ENCODE measurements at places on chromosomes 3 and 15.
A peak's percentile ranks its signal among the peaks of the same experiment; 100 is the strongest.

DNA sequence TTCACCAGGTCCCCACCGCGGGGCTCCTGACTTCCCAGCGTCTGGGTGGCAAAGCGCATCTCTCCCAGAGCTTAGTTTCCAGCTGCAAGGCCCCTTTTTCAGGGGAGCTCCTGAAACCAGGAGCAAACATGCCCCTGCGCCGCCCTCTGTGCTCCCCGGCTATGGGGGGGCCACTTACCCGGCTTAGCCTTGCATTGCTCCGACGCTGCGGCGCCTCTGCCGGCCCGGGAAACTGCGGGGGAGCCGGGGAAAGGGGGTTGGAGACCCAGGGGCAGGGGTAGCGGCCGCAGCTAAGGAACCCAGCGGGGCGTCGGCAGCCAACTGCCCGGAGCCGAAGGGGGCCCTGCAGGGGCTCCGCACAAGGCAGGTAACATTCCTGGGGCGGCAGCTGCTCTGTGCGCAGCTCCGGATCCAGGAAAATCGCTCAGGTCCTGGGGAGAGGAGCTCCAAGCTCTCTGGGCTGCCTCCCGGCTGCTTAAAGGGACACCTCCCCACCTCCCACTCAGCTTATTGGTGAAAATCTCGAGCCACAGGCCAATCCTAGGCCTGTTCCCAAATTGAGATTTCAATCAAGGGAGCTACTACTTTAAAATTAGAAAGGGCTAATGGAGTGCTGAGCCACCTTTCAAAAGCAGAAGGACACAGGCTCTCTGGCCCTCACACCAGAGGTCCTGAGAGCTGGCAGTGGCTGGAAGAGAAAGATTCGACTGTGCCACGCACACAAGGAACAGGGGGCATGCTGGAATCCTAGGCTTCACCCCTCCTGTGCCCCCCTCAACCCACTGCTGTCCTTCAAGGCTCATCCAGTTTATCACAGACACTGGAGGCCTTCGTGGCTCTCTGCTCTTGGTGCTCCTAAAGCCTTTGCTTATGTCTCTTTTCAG lies 42.7 kb upstream of the PRICKLE2 start:
- H3K4me1 ChIP-seq, result no peaks in the 10 kb centered on the region
- no peaks in the 10 kb centered on the region for H3K27me3 ChIP-seq
- no peaks in the 10 kb centered on the region for H3K36me3 ChIP-seq
- H3K4me3 ChIP-seq, result peak overlapping the region; percentile 78

DNA sequence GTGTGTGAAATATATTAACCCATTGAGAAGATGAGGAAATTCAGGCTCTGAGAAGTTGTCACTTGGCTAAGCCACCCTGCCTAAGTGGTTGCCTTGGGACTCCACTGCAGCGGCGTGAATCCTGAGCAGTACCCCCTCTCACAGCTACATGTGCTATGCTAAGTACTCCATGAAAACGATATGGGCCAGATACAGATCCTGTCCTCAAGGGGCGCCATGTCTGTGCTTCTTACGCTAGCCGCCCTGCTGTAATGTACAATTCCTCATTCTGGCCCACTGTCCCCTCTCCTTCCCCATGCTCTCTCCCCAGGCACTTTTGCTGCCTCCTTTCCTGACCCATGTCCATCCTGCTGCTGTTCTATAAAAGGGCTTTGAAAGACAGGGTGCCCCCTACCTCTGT lies 140.3 kb downstream of the FEZF2 start:
- no peaks in the 10 kb centered on the region for H3K36me3 ChIP-seq
- H3K4me3 ChIP-seq, result no peak overlapping the region
- H3K27ac ChIP-seq, result no peak overlapping the region
- DNase-seq, result no peak
- H3K27me3 ChIP-seq, result no peaks in the 10 kb centered on the region
- H3K4me1 ChIP-seq, result no peaks in the 10 kb centered on the region

DNA sequence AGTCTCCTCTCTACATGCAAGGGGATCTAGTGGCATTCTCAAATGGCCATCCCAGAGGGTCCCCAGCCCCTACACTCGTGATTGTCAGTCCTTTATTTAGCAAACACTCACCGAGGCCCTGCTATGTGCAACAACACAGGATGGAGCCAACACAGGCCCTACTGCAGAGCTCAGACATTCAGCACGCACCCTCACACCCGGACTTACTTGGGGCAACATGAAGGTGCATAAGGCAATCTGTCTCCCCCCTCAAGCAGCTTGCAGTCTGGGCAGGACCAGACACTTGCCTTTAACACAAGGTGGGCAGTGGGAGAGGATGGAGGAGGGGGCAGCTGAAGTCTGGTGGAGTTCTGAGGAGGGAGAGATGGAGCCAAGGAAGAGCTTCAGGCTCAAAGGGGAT lies 258.4 kb downstream of the XXYLT1 start:
- no peaks in the 10 kb centered on the region for H3K27me3 ChIP-seq
- H3K4me3 ChIP-seq, result no peak overlapping the region
- H3K36me3 ChIP-seq, result no peaks in the 10 kb centered on the region
- no peak for DNase-seq
- no peaks in the 10 kb centered on the region for H3K4me1 ChIP-seq

DNA sequence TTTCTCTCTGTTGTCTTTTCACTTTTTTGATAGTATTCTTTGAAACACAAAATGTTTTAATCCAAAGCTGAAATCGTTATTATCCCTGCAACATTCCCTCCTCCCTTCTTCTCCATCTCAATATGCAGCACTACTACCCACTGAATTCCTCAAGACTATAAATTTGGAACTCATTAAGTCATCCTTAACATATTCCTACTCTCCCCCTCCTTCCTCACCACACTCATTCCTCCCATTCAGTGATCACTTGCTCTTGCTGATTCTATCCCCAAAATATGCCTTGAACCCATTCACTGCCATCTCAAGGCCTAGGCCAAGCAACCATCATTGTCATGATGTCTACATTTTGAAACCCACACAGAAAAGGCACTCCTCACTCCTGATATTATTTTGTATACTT lies 2.4 kb upstream of the PIK3R4 start:
- no peak overlapping the region for H3K4me3 ChIP-seq
- DNase-seq, result no peak
- H3K27me3 ChIP-seq, result no peaks in the 10 kb centered on the region
- no peak overlapping the region for H3K27ac ChIP-seq

DNA sequence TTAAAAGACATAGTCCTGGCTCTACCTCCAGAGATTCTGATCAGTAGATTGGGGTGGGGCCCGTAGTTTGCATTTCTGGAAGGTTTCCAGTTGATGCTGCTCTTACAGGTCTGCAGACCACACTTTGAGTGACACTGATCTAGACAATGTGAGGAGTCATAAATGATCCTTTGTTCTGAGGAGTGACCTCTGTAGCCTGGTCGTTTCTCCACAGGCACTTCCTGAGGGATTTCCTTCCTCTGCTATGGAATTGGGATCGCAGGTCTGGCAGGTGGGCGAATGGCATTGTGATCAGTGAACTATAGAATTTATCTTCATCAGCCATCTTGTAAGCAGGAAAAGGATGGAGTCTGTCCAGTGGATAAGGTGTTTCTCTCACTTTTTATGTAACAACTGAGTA lies 5.5 kb downstream of the GFM1 start:
- no peak overlapping the region for H3K4me3 ChIP-seq
- no peaks in the 10 kb centered on the region for H3K27me3 ChIP-seq
- H3K4me1 ChIP-seq, result no peaks in the 10 kb centered on the region
- H3K36me3 ChIP-seq, result peaks cover 34% of the 10 kb centered on the region
- DNase-seq, result no peak
- no peak overlapping the region for H3K27ac ChIP-seq

DNA sequence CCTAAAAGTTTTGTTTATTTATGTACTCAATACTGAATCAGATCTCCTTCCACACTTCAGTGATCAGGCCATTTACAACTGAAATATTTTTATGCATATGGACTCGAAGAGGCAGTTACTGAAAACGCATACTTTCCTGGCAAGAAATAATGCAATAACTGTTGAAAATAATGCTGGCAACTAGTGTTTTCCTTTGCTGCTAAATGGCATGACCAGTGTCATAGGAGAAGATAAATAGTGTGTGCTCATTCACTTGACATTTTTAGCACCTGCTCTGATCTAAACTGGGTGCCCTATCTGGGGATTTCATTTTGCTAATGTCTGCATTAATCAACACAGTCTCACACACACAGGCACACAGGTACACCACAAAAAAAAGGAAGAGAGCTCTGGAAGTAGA lies 695.2 kb downstream of the TUSC7 start:
- no peak overlapping the region for H3K27ac ChIP-seq
- no peaks in the 10 kb centered on the region for H3K4me1 ChIP-seq
- no peak overlapping the region for H3K4me3 ChIP-seq
- no peaks in the 10 kb centered on the region for H3K27me3 ChIP-seq
- H3K36me3 ChIP-seq, result no peaks in the 10 kb centered on the region

- DNase-seq, result no peak
- no peak overlapping the region for H3K4me3 ChIP-seq
- no peak overlapping the region for H3K27ac ChIP-seq
- H3K36me3 ChIP-seq, result no peaks in the 10 kb centered on the region
Observed at GRCh38 chr3:44907612-44908011, 33.2 kb downstream of the TGM4 start.

GRCh38 chr3:43102773-43103480 lies 3.0 kb downstream of the POMGNT2 start:
- no peak overlapping the region for H3K4me3 ChIP-seq
- no peaks in the 10 kb centered on the region for H3K4me1 ChIP-seq
- no peaks in the 10 kb centered on the region for H3K36me3 ChIP-seq
- H3K27ac ChIP-seq, result peak overlapping the region; percentile 40
- no peaks in the 10 kb centered on the region for H3K27me3 ChIP-seq
- DNase-seq, result no peak

GRCh38 chr15:22895465-22896190 lies 57.2 kb downstream of the NIPA2 start:
- H3K4me3 ChIP-seq, result no peak overlapping the region
- no peak overlapping the region for H3K27ac ChIP-seq
- DNase-seq, result no peak

DNA sequence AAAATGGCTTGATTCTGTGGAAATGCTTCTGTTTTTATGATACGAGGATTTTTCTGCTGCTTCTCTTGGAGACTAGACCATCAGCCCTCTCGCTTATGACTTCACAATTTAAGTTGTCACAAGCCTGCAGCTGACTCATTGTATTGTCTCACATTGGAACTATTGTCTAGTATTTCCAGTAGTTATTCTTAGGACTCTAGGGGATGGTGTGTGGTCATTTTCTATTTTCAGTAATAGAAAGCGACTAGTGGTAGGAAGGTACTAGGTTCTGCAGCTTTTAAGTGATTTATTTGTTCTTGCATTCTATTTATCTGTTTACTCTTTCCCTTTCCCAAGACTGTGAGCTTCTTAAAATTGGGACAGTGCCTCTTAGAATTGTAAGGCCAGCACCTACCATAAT lies 66.3 kb upstream of the CRTC3 start:
- no peak for DNase-seq
- H3K27me3 ChIP-seq, result no peaks in the 10 kb centered on the region
- H3K4me1 ChIP-seq, result no peaks in the 10 kb centered on the region
- peak overlapping the region; percentile 79 for H3K27ac ChIP-seq
- no peak overlapping the region for H3K4me3 ChIP-seq

GRCh38 chr3:126208182-126208581 lies 27.8 kb upstream of the ALDH1L1 start:
- H3K4me3 ChIP-seq, result no peak overlapping the region
- H3K4me1 ChIP-seq, result peaks cover 26% of the 10 kb centered on the region
- no peaks in the 10 kb centered on the region for H3K36me3 ChIP-seq
- no peak overlapping the region for H3K27ac ChIP-seq

GRCh38 chr15:92463352-92463751 lies 69.7 kb downstream of the ST8SIA2 start:
- H3K4me1 ChIP-seq, result no peaks in the 10 kb centered on the region
- H3K27me3 ChIP-seq, result no peaks in the 10 kb centered on the region
- DNase-seq, result no peak
- no peaks in the 10 kb centered on the region for H3K36me3 ChIP-seq
- no peak overlapping the region for H3K4me3 ChIP-seq
- no peak overlapping the region for H3K27ac ChIP-seq

- H3K36me3 ChIP-seq, result no peaks in the 10 kb centered on the region
- no peak overlapping the region for H3K4me3 ChIP-seq
- H3K4me1 ChIP-seq, result no peaks in the 10 kb centered on the region
- no peaks in the 10 kb centered on the region for H3K27me3 ChIP-seq
- no peak overlapping the region for H3K27ac ChIP-seq
Observed at GRCh38 chr15:94375997-94376396, 144.6 kb downstream of the MCTP2 start.

- no peak overlapping the region for H3K27ac ChIP-seq
- no peak overlapping the region for H3K4me3 ChIP-seq
- H3K4me1 ChIP-seq, result no peaks in the 10 kb centered on the region
- no peaks in the 10 kb centered on the region for H3K27me3 ChIP-seq
- DNase-seq, result no peak
Observed at GRCh38 chr15:60721257-60721626, 242.3 kb upstream of the ICE2 start.

- no peak for DNase-seq
- H3K4me1 ChIP-seq, result no peaks in the 10 kb centered on the region
- no peaks in the 10 kb centered on the region for H3K36me3 ChIP-seq
Observed at GRCh38 chr3:135172191-135172869, 377.3 kb downstream of the EPHB1 start.

GRCh38 chr15:47394286-47394809 lies 323.0 kb upstream of the SEMA6D start:
- no peaks in the 10 kb centered on the region for H3K27me3 ChIP-seq
- H3K36me3 ChIP-seq, result no peaks in the 10 kb centered on the region
- no peaks in the 10 kb centered on the region for H3K4me1 ChIP-seq
- no peak overlapping the region for H3K27ac ChIP-seq
- no peak for DNase-seq

DNA sequence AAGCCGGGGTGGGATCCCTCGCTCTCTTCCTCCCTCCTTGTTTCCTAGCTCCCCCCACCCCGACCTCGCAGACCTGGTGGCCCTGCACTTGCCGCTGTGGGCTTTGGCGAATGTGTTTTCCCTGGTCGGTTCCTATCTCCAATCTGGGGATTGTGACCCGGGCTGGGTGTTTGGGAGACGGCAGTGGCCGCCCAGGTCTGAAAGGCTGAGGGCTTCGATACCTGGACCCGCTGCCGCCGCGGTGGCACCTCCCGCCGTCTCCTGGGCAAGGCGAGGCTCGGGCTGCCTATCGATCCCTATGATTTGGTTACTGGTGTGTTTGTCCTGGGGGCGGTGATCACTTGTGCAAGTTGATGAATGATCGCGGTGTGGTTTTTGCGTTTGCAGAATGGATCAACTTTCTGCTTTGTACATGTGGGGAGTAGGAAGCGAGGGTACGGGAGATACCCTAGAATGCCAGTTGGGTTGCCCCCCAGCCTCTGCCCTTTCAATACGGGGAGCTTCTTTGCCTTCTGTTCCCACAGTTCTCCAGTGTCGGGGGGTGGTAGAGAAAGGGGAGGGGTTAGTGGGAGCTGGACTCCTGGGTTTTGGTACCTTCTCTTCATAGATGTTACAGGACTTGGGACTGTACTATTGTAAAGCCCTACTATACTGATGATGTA lies 3.0 kb downstream of the BBX start:
- no peak overlapping the region for H3K27ac ChIP-seq
- DNase-seq, result no peak
- no peaks in the 10 kb centered on the region for H3K27me3 ChIP-seq
- H3K4me3 ChIP-seq, result peak overlapping the region; percentile 68

GRCh38 chr3:188164248-188164687 lies 10.3 kb downstream of the LPP start:
- peaks cover 60% of the 10 kb centered on the region for H3K4me1 ChIP-seq
- no peak overlapping the region for H3K4me3 ChIP-seq
- no peaks in the 10 kb centered on the region for H3K36me3 ChIP-seq
- peak overlapping the region; percentile 98 for H3K27ac ChIP-seq
